ENCODE measurements at places on chromosomes 3 and 15.

DNA sequence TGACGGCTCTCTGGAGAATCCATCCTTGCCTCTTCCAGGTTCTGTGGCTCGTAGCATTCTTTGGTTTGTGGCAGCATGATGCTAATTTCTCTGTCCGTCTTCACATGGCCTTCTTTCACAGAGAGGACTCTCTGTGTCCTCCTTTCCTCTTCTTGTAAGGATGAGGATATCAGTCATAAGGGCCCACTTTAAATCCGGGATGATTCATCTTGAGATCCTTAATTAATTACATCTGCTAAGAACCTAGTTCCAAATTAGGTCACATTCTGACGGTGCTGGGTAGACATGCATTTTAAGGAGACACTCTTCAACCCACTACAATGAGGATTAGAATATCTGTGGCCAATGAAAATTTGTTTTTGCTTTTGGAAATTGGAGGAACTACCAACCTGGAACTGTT, 15.7 kb upstream of the GXYLT2 start:
- DNase-seq: no peak

- no peak for DNase-seq
Measured at GRCh38 chr3:32282578-32283154, 44.2 kb downstream of the CMTM8 start.

- DNase-seq: no peak
Measured at GRCh38 chr3:13708301-13708700, 159.4 kb downstream of the FBLN2 start.

GRCh38 chr15:94246016-94246415, 14.7 kb downstream of the MCTP2 start:
- DNase-seq: no peak

GRCh38 chr3:78666470-78666800, 1101.4 kb downstream of the ROBO1 start:
- DNase-seq: peak; percentile 64

DNA sequence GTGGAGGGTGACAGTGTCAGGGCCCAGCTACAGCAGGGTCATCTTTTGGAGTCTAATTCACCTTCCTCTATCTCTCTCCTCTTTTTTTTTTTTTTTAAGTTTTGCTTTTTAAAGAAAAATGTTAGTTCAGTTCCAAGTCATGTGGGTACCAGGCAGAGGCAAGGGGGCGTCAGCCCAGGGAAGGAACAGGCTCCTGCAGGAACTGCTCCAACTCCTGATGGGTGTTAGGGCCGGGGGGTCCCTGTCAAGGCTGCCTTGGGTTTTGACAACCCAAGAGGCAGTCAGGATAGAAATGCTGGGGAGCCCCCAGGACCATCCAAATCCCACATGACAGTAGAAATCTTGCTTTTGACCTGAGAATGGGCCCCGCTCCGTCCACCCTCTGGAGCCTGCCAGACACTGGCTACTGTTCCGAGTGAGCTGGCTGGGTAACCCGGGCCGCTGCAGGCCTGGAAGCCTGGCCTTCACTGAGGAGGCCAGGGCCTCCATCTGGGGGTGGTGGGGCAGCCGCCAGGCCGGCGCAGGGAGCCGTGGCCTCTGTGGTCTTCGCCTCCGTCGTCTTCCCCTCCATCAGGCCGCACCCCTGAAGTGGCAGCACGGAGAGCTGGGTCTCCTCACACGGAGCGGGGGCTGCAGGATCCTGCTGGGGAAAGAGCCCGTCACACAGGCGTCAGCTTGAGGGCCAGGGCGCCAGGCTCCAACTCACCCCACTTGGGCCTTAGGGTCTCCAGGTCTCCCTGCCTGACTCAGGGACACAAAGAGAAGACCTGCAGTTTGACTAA, 24.2 kb downstream of the RNU5B-1 start:
- no peak for DNase-seq

DNA sequence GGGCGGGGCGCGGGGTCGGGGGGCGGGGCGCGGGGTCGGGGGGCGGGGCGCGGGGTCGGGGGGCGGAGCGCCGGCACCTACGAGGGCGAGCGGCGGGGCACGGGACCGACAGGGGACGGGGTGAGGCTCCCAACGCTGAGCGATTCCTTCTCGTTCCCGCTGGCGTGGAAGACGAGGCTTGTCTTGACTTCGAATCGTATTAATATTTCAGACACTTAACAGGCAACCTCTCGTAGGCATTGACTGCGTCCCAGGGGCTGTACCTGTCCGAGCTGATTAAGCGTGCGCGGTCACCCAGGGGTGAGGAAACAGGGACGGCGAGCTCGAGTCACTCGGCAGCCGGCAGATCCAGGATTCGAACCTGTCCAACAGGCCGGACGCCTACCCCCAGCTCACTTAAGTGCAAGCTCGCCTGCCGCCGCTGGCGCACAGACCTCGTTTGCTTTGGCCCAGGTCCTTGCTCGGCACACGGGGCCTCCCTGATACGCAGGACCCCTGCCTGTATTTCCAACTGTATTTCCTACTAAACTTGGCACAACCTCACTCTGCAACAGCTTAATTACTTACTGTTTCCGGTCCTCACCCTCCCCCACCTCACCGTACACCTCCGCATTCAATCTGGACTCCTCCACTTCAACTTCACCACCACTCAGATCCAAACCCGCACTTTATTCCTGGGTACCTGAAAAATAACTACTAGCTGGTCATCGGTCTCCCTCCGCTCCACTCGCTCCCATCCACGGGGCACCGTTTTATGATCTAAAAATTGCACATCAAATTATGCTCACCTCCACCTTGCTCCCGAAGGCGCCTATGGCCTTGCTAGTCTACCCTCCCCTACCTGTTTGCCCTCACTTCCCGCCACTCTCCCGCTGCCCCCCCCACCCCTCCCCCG, 722 bp upstream of the ZXDC start:
- peak; percentile 54 for DNase-seq

- no peak for DNase-seq
Measured at GRCh38 chr15:77426871-77427270, 6.2 kb downstream of the HMG20A start.

GRCh38 chr3:30586096-30586805, 20.1 kb upstream of the TGFBR2 start:
- no peak for DNase-seq

DNA sequence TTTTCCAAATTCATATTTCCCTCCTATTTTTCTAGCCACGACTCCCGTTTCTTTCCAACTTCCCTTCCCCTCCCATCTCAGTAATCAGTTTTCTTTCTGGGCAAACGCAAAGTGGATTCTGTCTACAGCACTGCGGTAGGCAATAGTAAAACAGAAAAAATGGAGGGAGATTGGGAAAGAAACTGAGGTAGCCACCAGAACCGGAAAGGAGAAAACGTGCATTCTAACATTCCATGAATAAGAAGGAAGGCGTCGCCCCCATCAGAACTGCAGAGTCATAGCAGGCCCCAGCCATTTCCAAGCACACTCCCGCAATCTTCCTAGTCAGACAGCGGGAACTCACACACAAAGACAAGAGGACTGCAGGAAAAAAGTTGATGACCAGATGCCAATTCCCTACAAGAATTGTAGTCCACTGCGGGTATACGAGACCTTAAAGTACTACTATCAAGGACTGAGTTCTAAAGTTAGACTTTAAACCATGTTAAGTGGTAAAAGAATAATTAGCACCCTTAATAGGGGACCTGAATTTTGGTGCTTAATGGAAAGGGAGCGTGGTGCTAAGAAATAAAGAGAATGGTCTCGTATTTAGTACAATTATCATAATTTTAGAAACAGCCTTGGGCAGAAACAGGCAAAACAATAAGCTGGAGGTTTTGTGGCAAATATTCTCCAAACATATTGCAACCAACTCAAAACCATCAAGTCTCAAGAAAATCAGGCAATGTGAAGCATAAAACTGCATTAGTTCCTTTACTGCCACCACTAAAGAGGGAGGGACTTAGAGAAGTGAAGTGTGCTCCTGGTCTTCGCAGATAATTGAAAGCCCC, 1.4 kb downstream of the PFN2 start:
- peak; percentile 88 for DNase-seq

DNA sequence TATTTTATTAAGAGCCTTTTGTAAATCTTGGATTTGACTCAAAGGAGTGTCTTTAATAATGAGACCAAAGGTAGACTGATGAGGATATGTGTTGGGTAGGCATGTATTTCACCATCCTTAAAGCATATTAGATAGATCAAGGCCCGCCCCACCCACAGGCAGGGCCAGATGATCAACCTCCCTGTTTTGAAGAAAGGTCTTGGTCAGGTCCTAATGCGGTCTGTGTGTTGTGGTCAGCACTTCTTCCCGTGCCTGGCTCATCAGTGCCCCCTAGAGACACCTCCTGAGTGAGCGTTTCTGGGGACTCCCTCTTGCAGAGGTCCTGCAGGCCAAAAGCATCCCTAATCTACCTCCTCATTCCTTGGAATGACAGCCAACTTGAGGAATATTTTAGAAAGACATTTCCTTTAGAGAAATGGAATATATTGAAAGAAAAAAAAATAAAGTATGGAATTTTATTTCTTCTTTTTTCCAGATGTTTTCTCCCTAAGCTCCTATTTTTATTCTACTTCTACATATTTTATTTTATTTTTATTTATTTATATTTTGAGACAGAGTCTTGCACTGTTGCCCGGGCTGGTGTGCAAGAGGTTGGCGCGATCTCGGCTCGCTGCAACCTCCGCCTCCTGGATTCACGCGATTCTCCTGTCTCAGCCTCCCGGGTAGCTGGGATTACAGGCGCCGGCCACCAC, 6.0 kb downstream of the TM4SF4 start:
- DNase-seq: peak; percentile 97

DNA sequence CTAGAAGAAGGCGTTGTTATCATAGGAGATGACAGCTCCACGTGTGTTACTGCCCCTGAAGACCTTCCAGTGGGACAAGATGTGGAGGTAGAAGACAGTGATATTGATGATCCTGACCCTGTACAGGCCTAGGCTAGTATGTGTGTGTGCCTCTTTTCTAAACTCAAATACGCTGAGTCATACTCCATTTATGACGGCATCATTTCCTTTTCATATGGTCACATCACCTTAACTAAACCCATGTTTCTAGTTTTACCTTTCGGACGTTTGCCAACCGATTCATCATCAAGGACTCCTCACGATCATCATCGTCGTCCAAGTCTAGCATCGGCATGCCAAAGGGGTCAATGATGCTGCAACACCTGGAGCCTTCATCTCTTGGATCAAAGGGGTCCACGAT, 149.0 kb downstream of the CBLB start:
- no peak for DNase-seq

GRCh38 chr3:111786922-111787321, 72.1 kb upstream of the PHLDB2 start:
- no peak for DNase-seq

GRCh38 chr3:138136201-138136600, 4.0 kb upstream of the A4GNT start:
- DNase-seq: no peak

DNA sequence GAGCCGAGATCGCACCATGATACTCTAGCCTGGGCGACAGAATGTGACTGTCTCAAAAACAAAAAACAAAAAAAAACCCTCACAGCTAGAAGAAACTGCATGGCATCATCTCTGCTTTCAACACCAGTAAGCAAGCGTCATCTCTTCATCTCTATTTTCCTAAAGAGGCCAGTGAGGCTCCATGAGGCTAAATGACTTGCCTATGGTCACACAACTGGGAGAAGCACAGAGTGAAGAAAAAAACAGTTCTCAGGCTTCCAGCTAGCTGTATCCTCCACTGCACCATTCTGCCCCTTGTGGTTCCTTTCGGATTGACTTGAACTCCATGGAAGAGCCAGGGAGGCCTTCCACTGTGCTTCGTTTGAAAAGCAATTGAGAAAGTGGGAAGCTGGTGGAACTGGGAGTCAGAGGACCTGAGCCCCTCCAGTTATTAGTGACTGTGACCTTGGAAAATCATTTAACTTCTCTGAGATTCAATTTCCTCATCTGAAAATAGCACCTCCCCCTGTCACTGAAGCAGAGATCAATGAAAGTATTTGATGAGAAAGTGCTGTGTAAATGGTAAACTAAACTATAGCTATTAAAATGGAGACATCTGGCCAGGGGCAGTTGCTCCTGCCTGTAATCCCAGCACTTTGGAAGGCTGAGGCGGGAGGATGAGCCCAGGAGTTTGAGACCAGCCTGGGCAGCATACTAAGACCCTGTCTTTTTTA, 32.1 kb upstream of the DENND4A start:
- DNase-seq: peak; percentile 86

DNA sequence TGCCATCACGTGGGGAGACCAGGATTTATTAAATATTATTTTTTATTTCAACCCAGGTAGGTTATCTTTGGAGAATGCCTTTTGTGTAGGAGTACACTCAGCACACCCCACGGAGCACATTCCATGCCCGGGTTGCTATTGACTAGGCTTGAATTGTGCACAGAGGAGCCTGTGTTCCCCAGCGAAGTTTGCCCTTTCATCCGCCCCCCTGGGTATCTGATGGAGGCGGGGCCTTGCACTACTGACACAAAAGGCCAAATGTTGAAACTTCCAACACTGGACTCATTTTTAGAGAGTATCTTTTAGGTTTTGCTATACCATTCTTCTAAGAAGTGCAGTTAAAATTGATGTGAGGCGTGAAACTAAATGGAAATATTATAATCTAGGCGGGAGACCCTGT, 39.3 kb upstream of the PPP4R2 start:
- DNase-seq: no peak

GRCh38 chr15:100897221-100898151, 17.9 kb downstream of the ALDH1A3 start:
- DNase-seq: no peak

DNA sequence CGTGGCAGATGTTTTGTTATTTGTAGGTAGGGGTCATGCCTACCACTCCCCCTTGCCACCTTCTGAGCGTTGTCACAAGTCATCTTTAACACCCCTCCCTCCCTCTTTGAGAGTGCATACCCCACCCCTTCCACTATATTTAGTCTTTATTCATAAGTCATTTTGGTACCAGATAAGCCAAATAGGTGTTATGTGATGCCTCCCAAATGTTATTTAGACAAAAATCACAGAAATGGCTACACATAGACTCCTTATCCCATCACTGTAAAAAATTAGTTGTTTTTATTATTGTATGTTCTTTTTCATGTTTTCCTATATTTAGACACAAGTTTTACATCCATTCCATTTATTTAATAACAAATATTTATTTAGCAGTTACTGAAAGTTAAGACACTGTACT, 93.1 kb downstream of the IL1RAP start:
- no peak for DNase-seq

GRCh38 chr15:68650901-68651709, 72.3 kb downstream of the CORO2B start:
- DNase-seq: peak; percentile 41

DNA sequence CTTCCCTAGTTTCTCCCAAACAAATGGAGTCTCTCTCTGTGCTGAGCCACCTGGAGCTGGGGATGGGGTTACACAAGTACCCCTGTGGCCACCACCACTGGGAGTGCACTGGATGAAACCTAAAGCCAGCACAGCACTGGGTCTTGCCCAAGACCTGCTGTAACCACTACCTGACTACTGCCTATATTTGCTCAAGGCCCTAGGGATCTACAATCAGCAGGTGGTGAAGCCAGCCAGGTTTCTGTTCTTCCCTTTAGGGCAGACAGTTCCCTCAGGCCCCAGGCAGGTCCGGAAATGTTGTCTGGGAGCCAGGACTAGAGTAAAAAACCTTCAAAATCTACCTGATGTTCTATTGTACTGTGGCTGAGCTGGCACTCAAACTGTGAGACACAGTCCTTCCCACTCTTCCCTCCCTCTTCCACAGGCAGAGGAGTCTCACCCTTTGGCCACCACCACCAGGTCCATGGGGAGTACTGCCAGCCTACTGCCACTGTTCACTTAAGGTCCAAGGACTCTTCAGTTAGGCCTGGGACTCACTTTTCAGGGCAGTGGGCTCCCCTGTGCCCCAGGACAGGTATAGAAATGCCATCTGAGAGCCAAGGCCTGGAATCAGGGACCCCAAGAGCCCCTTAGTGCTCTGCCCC, 23.8 kb downstream of the C3orf20 start:
- DNase-seq: no peak

Measured in choroid plexus epithelial cell (primary cell).